ENCODE measurements at places on chromosomes 1 and 21.

DNA sequence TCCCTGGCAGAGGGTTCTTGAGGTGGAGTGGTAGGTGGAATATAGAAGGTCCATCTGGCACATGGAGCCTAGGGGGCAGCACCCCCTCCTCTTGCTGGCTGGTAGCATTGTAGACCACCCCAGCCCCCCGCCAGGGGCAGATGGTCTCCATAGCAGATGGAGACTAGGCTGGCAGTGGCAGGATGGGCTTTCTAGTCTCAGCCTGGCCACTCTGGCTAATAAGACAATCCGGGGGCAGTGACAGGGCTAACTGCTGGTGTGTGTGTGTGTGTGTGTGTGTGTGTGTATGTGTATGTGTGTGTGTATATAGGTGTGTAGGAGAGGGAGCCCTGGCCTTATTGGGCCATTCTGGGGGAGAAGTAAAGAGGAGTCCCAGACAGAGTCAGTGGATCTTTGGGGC is 16.1 kb downstream of the UTP11 start:
- no peak for DNase-seq

DNA sequence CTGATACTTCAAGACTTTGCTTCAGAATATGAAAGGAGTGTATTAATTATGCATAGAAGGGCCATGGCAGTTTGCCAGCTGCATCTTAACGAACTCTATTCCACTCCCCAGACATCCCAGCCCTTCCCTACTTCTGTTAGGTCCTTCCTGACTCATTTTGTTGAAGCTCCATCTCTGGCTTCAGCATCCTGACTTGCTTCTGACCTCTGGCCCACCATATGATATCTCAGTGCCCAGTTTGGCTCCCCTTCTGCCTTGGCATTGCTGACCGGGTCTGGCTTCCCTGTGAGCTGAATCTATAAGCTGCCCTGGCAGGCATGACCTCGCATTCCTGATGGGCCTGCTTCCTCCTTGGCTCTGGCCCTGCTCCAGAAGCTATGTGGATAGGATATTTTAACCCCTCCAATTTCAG is 27.6 kb upstream of the ARHGAP29 start:
- no peak for DNase-seq

DNA sequence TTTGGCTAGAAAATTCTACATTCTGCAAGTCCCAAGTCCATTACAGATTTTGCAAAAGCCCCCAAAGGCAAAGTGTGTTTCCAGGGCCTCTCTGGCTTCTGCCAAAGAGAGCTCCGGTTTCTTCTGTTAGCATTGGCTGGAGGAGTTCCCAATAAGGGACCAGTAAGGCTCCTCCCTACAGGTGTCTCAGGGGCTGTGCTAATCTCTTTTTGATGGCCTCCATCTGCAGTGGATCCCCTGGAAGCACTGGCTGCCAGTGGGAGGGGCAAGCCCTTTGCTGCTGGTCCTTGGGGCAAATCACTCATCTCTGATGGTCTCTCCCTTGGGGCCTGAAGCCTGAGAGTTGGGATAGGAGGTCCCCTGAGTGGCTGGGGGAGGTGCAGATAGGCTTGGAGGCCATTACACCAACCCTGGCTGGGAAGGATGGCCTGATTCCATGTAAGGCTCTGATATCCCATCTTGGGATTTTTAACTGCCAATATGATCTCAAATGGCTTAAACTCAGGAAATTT is 89.1 kb upstream of the USP24 start:
- DNase-seq, result no peak

DNA sequence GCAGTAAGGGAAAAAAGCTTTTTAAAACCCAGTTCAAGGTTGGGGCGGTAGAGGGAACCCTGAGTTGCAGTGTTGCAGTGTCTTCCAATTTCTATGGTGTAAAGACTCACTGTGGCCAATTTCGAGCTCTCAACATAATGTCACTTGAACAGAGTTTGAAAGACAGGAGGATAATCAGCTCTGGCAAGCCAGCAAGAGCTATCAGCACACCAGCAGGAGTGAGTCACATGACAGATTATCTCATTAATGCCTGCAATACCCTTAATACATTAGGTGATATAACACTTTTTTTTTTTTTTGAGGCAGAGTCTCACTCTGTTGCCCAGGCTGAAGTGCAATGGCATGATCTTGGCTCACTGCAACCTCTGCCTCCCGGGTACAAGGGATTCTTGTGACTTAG is 22.8 kb downstream of the SLC9C2 start:
- no peak for DNase-seq

All from Ammon's horn (tissue), 1 donor.